ENCODE measurements at places on chromosomes 5 and 9. TPM values are rescaled to one million over a fixed set of nuclear protein-coding genes. Genes with fewer than 3 reads are reported as not detected.

The ZNF483 gene
- 0.43 TPM for polyA plus RNA-seq

The CATSPER3 gene
- polyA plus RNA-seq, result 1.4 TPM

The ST8SIA4 gene
- 0.69 TPM for polyA plus RNA-seq

The PCSK1 gene
- polyA plus RNA-seq, result 0.13 TPM

The ANKRD31 gene
- polyA plus RNA-seq, result 0.17 TPM

The ZNF608 gene
- polyA plus RNA-seq, result 5.9 TPM

The CDKN2A gene
- polyA plus RNA-seq, result not detected

The SPINK13 gene
- polyA plus RNA-seq, result 0.43 TPM

The LECT2 gene
- not detected for polyA plus RNA-seq

The ODF2 gene
- polyA plus RNA-seq, result 10.6 TPM

The SPATA9 gene
- 1.1 TPM for polyA plus RNA-seq

The KLF9 gene
- polyA plus RNA-seq, result 23.5 TPM

The PKN3 gene
- polyA plus RNA-seq, result 3.9 TPM

The DAB2IP gene
- polyA plus RNA-seq, result 33.8 TPM

The NDST1 gene
- polyA plus RNA-seq, result 11.7 TPM

The CLINT1 gene
- polyA plus RNA-seq, result 34.1 TPM

The PCDHGC5 gene
- polyA plus RNA-seq, result not detected

The FOXD4L4 gene
- polyA plus RNA-seq, result not detected

The RETREG1 gene
- 53.6 TPM for polyA plus RNA-seq

The PCAT7 gene
- polyA plus RNA-seq, result 1.5 TPM

The CORO2A gene
- polyA plus RNA-seq, result 0.90 TPM

The ANKRD18B gene
- polyA plus RNA-seq, result not detected

The CER1 gene
- 0.45 TPM for polyA plus RNA-seq

The ROR2 gene
- 1.5 TPM for polyA plus RNA-seq

The PPP1R26 gene
- 10.2 TPM for polyA plus RNA-seq

The RGS3 gene
- polyA plus RNA-seq, result 137 TPM

The GIN1 gene
- 6.3 TPM for polyA plus RNA-seq

The ANAPC2 gene
- 19.9 TPM for polyA plus RNA-seq

The PCDHGA1 gene
- 0.19 TPM for polyA plus RNA-seq

The NUTM2G gene
- not detected for polyA plus RNA-seq

The GPR151 gene
- not detected for polyA plus RNA-seq

The PCDHGB1 gene
- 0.37 TPM for polyA plus RNA-seq

The ADAMTS16 gene
- 5.6 TPM for polyA plus RNA-seq

The DRD1 gene
- 0.28 TPM for polyA plus RNA-seq

The FST gene
- 0.45 TPM for polyA plus RNA-seq

The ANKRD20A1 gene
- polyA plus RNA-seq, result not detected

The FGF1 gene
- polyA plus RNA-seq, result 89.7 TPM

The RNF180 gene
- 3.8 TPM for polyA plus RNA-seq

The KIAA1191 gene
- polyA plus RNA-seq, result 208 TPM
